ENCODE measurements at places on chromosomes 2 and 18.

GRCh38 chr2:16476866-16477265, 188.8 kb downstream of the CYRIA start:
- DNase-seq, result no peak

GRCh38 chr2:106857882-106858478, 28.0 kb downstream of the ST6GAL2 start:
- DNase-seq, result no peak

GRCh38 chr2:212213191-212213590, 325.4 kb downstream of the ERBB4 start:
- DNase-seq, result no peak

DNA sequence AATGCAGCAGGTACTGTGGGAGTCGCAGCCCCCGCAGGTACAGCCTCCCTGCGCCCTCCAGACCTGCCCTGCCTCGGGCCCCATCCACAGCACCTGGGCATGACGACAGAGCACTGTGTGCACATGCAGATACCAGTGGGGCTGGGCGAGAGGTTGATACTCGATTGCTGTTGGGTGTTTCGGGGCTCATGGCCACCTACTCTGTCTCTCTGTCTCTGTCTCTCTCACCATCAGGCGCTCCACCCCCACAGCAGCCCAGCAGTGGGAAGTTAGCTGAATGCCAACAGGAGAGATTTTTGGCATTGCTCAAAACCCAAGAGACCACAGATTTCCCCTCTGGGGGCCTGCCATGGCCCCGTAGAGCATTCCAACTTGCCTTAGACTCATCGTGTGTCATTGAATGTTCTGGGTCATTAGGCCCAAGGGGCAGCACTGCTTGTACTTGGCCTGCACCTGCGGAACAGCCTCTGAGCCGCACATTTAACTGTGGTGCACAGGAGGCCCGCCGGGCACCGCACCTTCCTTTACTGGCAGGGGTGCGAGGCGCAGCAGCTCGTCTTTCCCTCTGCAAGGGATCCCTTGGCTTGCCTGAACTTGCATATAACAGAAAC, 18.8 kb downstream of the KCNIP3 start:
- DNase-seq, result no peak

GRCh38 chr2:176514805-176515500, 245.7 kb downstream of the MTX2 start:
- no peak for DNase-seq

Data from HuH-7 (cell line).